Parietal lobe (tissue), 2 donors: ENCODE measurements at places on chromosomes 1 and 21. TPM values are rescaled to one million over a fixed set of nuclear protein-coding genes. Genes with fewer than 3 reads are reported as not detected.

UTS2 gene
- total RNA-seq = not detected

NTNG1 gene
- 14.4 TPM for total RNA-seq

SELENOF gene
- 88.9 TPM for total RNA-seq

GIPC2 gene
- 0.31 TPM for total RNA-seq

FOXO6 gene
- total RNA-seq = 9.1 TPM

CD1E gene
- total RNA-seq = not detected

RPTN gene
- total RNA-seq = not detected

GPR153 gene
- total RNA-seq = 27.2 TPM

HPDL gene
- 1.3 TPM for total RNA-seq

SCYL3 gene
- 16.6 TPM for total RNA-seq

GBP7 gene
- not detected for total RNA-seq

PRDM16 gene
- 20.7 TPM for total RNA-seq

CFH gene
- total RNA-seq = 3.8 TPM

SGIP1 gene
- total RNA-seq = 158 TPM

NPL gene
- 11.9 TPM for total RNA-seq

MAN1C1 gene
- 14.7 TPM for total RNA-seq

SH2D5 gene
- 0.31 TPM for total RNA-seq

TMEM51 gene
- total RNA-seq = 0.94 TPM

TMCC2 gene
- total RNA-seq = 46.3 TPM

GUCA2B gene
- total RNA-seq = not detected

LMX1A gene
- total RNA-seq = 0.31 TPM

OR6K3 gene
- not detected for total RNA-seq

ADCY10 gene
- total RNA-seq = 0.63 TPM

SLAMF8 gene
- not detected for total RNA-seq

TMEM201 gene
- 9.1 TPM for total RNA-seq

LZIC gene
- total RNA-seq = 59.5 TPM

TMEM54 gene
- 2.8 TPM for total RNA-seq

INAVA gene
- 2.5 TPM for total RNA-seq

GJB4 gene
- not detected for total RNA-seq

C8A gene
- not detected for total RNA-seq

PLEKHG5 gene
- 56.7 TPM for total RNA-seq

PLPP3 gene
- 33.2 TPM for total RNA-seq
